GOT3 (cell line): ENCODE measurements at places on chromosomes 3 and 15.

DNA sequence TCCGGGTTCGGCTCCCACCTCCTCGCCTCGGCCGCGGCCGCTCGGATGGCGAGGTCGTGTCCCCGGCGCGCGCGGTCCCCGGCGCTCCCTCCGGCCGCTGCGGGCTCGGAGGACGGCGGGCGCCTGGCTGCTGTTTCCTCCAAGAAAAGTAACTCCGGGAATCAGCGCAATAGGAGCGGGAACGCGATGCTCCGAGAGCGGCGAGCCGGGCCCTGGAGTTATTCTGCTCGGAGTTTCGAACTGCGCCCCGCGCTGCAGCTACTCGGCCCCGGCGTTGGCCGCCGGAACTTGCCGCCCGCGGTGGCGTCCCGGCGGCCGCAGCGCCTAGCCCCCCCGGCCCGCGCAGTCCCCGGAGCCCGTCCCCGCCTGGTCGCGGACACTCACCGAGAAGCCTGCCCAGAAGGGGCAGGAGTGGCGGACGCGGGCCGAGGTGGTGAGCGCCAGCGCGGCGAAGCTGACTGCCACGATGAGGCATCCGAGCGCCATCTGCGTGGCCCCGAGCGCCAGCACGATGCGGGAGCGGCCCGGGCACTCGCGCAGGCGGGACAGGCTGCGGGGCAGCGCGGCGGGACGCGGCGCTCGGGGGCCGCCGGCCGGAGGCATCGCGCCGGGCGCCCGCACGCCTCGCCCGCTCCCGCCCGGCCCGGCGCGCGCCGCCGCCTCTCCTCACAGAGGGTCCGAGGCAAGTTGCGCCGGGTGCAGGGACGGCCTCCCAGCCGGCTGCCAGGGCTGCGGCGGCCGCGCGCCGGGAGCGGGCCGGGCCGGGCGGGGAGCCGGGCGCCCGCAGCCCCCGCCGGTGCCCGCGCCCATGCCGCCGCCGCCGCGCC, 251.9 kb downstream of the TJP1 start:
- no peak for DNase-seq

- DNase-seq: no peak
Measured at GRCh38 chr3:155323063-155323666, 29.7 kb upstream of the STRIT1 start.

DNA sequence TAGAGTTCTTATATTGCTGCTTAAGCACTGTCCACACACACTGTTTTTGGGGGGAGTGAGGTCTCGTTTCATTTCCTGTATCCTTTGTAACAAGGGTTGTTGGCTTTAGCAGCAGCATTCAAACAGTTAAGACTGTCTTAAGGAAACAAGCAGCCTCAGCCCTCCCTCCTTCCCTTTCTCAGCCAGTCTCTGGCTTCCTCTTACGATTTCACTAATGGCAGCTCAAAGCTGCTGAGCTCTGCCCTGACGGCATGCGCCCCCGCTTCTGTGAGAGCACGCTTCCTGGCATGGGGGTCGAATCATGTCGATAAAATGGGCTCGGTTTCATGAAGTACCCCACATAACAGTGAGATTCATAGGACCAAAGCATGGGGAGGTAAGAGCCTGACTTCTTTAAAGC, 105.0 kb downstream of the KLHL25 start:
- DNase-seq: no peak

- DNase-seq: no peak
Measured at GRCh38 chr15:100766243-100767000, 113.2 kb upstream of the ALDH1A3 start.

- no peak for DNase-seq
Measured at GRCh38 chr15:37135225-37135624, 34.9 kb upstream of the MEIS2 start.
